ENCODE measurements at places on chromosomes 12 and 14. TPM values are rescaled to one million over a fixed set of nuclear protein-coding genes. Genes with fewer than 3 reads are reported as not detected.

Gene VASH1
- total RNA-seq = 1.7 TPM

Gene KRT77
- total RNA-seq = not detected

Gene TSHR
- total RNA-seq = 0.31 TPM

Gene OTOGL
- not detected for total RNA-seq

Gene RND1
- total RNA-seq = 3.2 TPM

Gene C12orf54
- total RNA-seq = not detected

Gene MAP3K12
- total RNA-seq = 8.2 TPM

Gene KDM2B
- 61.0 TPM for total RNA-seq

All from activated CD8-positive, alpha-beta T cell treated with anti-CD3 and anti-CD28 coated beads for 36 hours (primary cell).